Dermis blood vessel endothelial cell (primary cell): ENCODE measurements at places on chromosomes 7 and 10.
A peak's percentile ranks its signal among the peaks of the same experiment; 100 is the strongest.

DNA sequence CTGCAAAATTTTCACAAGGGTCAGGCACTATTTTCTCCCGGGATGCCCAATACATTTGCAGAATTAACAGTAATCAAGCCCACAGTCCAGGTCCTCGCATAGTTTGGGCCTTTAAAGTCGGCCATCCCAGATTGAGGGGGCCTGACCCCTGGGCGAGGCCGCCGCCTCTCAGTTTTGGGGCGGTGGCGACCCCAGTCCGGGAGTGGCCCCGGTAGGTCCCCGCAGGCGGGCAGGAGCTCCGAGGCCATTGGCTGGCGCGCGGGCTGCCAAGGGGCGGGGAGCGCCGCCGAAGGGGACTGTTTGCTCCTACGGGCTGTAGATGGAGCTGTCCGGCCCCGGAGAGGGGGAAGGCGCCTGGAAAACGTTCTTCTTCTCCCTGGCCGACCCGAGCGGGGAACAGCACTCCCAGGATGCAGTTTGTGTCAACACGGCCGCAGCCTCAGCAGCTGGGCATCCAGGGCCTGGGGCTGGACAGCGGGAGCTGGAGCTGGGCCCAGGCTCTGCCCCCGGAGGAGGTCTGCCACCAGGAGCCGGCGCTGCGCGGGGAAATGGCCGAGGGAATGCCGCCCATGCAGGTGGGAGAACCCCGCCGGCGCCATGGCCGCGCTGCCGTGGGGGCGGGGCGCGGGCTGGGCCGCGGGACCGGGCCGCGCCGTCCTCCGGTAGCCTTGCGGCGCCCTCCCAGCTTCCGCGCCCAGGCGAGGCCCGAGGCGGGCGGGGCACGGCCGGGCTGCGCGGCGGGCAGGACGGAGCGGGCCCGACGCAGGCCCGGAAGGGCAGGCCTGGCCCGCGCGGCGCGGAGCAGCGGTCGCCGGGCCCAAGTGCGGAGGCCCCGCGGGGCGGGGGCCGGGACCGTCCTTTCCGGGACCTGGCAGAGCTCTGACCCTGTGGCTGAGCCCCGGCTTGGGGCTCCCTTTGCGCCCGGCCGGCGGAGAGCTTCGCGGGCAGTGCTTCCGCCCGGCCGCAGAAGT, at the start of gene ZNF282:
Gene ZNF282, plus strand, starts transcription at position 367 of the 971 bp plus-strand sequence. Its CDS starts 44 bp downstream, at position 411.
- peak; percentile 91 for DNase-seq

GRCh38 chr10:1272079-1272776, 216.0 kb downstream of the WDR37 start:
- no peak for DNase-seq

DNA sequence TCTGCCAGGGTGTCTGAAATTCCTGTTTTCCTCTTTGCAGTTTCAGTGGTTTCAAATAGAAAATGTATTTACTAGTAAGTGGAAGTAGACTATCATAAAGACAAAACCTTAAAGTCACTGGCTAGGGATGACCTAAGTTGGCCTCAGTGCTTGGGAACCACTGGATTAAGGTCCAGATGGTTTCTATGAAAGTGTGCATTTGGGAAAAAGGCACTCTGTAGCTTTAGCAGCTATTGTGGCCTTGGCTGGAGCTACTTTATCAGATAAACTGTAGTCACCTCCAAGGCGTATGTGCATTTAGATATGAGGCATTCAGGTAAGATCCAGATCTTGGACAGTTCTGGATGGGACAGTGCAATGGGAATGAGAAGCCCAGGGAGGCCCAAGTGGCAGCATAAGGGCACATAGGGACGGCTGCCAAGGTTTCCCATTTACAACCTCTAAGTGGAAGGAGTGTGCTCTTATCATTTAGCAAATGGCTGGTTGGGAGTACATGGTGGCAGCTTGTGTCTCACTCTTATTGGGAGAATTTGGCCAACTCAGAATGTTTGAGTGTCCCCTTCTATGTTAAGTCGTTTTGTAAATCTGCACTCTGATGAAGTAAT, 185.6 kb downstream of the LRMDA start:
- no peak for DNase-seq

- no peak for DNase-seq
These were observed 25.8 kb downstream of the CEP41 start for GRCh38 chr7:130415006-130415405.

DNA sequence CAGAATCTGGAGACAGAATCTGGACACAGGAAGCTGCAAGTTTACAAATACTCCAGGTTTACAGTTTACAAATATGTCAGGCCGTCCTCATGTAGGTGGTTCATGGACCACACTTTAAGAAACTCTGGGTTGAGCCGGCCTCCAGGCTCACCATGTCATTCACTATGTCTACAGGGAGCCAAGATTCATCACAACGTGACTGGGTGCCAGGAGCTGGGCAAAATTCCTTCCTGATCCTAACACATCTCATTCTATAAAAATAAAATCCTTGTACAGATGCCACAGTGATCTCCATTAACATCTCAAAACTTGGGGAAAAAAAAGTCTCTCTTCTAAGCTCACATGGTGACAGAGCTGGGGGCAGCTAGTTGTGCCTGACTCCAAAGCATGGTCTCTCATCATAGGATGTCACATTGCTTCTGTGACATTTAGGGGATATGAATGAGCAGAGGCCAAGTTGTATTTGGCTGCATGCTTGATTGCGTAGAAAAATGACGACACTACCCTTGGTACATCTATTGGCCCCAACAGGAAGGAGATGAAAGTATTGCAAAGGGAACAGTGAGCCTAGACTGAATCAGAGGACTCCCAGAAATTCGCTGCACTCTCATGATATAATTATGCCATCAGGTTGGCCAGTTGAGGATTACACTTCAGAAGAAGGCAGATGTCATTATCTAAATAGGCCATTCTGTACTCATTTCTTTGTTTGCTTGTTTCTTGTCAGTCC, 35.9 kb downstream of the MTURN start:
- no peak for DNase-seq
